ENCODE measurements at places on chromosomes 6 and 20. TPM values are rescaled to one million over a fixed set of nuclear protein-coding genes. Genes with fewer than 3 reads are reported as not detected.
A peak's percentile ranks its signal among the peaks of the same experiment; 100 is the strongest.

GRCh38 chr20:2752567-2753460 lies 47.6 kb downstream of the CPXM1 start:
- H3K27me3 ChIP-seq = peaks cover 56% of the 10 kb centered on the region
- peak; percentile 37 for DNase-seq
- H3K4me3 ChIP-seq = peak overlapping the region; percentile 30
- H3K4me1 ChIP-seq = peaks cover 33% of the 10 kb centered on the region
- no peak overlapping the region for H3K27ac ChIP-seq
- H3K36me3 ChIP-seq = no peaks in the 10 kb centered on the region

GRCh38 chr6:36727505-36728021 lies 29.9 kb downstream of the RAB44 start:
- no peaks in the 10 kb centered on the region for H3K27me3 ChIP-seq
- H3K36me3 ChIP-seq = peaks cover 58% of the 10 kb centered on the region
- peak overlapping the region; percentile 79 for H3K27ac ChIP-seq
- no peak overlapping the region for H3K4me3 ChIP-seq
- DNase-seq = peak; percentile 78

- no peaks in the 10 kb centered on the region for H3K27me3 ChIP-seq
- no peak overlapping the region for H3K27ac ChIP-seq
Observed at GRCh38 chr20:6502219-6502618, 265.3 kb upstream of the BMP2 start.

- H3K4me3 ChIP-seq = no peak overlapping the region
- H3K27me3 ChIP-seq = no peaks in the 10 kb centered on the region
- DNase-seq = no peak
- no peak overlapping the region for H3K27ac ChIP-seq
- H3K4me1 ChIP-seq = no peaks in the 10 kb centered on the region
Observed at GRCh38 chr20:15603506-15603905, 969.7 kb downstream of the KIF16B start.

GRCh38 chr6:15491255-15491985 lies 171.4 kb downstream of the DTNBP1 start:
- DNase-seq = peak; percentile 68
- no peaks in the 10 kb centered on the region for H3K27me3 ChIP-seq
- no peak overlapping the region for H3K4me3 ChIP-seq
- H3K4me1 ChIP-seq = no peaks in the 10 kb centered on the region

DNA sequence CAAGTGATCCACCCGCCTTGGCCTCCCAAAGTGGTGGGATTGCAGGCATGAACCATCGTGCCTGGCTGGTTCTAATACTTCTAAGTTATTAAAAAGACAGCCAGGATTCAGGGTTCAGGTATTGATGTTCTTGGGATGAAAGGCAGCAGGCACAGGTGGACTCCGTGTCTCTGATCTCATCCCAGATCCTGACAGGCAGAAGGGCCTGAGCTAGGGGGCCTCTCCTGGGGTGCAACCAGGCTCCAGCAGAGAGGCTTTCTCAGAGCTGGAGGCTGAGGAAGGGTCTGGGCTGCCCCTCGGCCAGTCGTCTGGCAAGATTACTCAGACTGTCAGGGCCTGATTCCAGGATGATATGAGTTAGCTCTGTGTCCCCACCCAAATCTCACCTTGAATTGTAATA lies 106.3 kb downstream of the SCML4 start:
- H3K36me3 ChIP-seq = no peaks in the 10 kb centered on the region
- no peak overlapping the region for H3K27ac ChIP-seq
- DNase-seq = no peak
- no peaks in the 10 kb centered on the region for H3K27me3 ChIP-seq
- no peak overlapping the region for H3K4me3 ChIP-seq
- H3K4me1 ChIP-seq = no peaks in the 10 kb centered on the region

GRCh38 chr6:140076105-140076504 lies 701.7 kb upstream of the CITED2 start:
- DNase-seq = no peak
- no peak overlapping the region for H3K27ac ChIP-seq

DNA sequence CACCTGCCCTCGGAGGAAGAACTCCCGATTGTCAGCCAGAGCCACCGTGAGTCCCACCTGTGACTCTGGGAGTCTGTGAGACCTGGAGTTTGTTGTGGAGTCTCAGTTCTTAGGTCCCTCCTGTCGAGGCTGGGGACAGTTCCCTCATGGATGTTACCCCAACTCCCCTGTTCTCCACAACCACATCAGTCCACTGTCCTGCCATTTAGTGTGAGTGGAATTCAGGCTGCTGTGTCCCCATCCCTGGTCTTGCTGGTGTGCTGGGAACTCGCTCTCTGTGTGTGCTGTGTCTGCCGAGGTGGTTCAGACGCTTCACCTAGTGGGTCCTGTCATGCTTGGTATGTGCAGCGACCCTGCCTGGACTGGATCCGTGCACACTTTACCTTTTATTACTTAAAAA lies 163.2 kb downstream of the DTNBP1 start:
- H3K27ac ChIP-seq = no peak overlapping the region
- H3K4me3 ChIP-seq = no peak overlapping the region
- DNase-seq = no peak
- no peaks in the 10 kb centered on the region for H3K27me3 ChIP-seq
- no peaks in the 10 kb centered on the region for H3K4me1 ChIP-seq

- no peak overlapping the region for H3K4me3 ChIP-seq
- DNase-seq = no peak
- H3K27ac ChIP-seq = no peak overlapping the region
- H3K4me1 ChIP-seq = no peaks in the 10 kb centered on the region
- no peaks in the 10 kb centered on the region for H3K36me3 ChIP-seq
Observed at GRCh38 chr6:165732696-165733488, 69.9 kb upstream of the PDE10A start.

DNA sequence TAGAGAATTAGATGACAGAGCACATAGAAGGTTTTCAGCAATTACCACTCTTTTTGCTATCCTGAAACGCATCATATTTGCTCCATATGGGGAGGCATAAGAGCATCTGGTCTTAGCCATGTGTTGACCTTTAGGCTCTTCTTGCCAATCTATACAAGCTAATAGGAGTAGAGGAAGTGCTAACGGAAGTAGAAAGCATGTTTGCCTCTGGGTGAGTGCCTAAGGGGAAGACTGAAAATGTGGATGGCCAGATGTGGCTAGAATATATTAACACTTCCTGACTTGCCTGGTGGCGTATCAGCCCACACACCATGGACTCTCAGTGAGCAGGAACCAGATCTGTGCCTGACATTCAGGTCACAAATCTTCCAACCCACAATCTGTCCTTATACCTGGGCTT lies 136.3 kb downstream of the LRRC1 start:
- no peak for DNase-seq
- H3K27me3 ChIP-seq = no peaks in the 10 kb centered on the region
- no peaks in the 10 kb centered on the region for H3K36me3 ChIP-seq
- H3K4me3 ChIP-seq = no peak overlapping the region
- H3K27ac ChIP-seq = no peak overlapping the region

DNA sequence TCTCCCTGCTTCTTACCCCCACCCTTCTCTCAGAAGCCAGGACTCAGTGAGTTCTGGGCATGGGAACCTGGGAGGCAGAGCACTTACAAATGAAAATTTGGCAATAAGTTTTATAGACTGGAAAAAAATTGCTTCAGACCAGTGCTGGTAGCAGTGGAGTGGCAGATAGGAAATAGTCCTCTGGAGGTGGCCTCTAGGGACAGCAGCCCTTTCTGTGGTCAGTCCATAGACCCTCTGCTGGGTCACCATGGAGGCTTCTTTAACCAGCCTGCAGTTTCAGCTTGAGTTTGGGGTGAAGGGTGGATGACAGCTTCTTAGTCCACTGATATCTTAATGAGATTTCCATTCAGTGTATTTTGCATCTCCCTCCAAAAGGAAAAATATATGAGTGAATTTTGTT lies 179.1 kb downstream of the ARID1B start:
- H3K27me3 ChIP-seq = no peaks in the 10 kb centered on the region
- peaks cover 4% of the 10 kb centered on the region for H3K36me3 ChIP-seq
- no peak for DNase-seq

DNA sequence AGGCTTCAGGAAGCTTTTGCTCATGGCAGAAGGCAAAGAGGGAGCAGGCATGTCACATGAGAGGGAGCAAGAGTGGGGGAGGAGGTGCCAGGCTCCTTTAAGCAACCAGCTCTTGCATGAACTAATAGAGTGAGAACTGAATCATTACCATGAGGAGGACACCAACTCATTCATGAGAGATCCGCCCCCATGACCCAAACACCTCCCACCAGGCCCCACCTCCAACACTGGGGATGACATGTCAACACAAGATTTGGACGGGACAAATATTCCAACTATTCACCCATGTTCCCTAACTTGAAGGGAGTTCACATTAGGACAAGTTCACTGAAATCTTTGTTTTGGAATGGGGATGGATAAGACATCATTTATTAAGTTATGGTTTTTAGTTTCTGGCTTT lies 155.2 kb upstream of the ESR1 start:
- H3K36me3 ChIP-seq = no peaks in the 10 kb centered on the region
- no peaks in the 10 kb centered on the region for H3K27me3 ChIP-seq
- no peak overlapping the region for H3K27ac ChIP-seq
- H3K4me3 ChIP-seq = no peak overlapping the region
- no peaks in the 10 kb centered on the region for H3K4me1 ChIP-seq

Gene AFG1L
- 0.43 TPM for polyA plus RNA-seq

Gene PI16
- polyA plus RNA-seq = not detected

Gene POM121L2
- not detected for polyA plus RNA-seq

Gene TENT5A
- polyA plus RNA-seq = 12.1 TPM

Gene GPX5
- polyA plus RNA-seq = not detected

Gene ETV7
- 2.2 TPM for polyA plus RNA-seq

Gene CCM2L
- polyA plus RNA-seq = not detected

Gene HECA
- polyA plus RNA-seq = 2.1 TPM

Measured in CD14-positive monocyte (primary cell).